ENCODE measurements at places on chromosomes 3 and 15. TPM values are rescaled to one million over a fixed set of nuclear protein-coding genes. Genes with fewer than 3 reads are reported as not detected.

Gene PRTG
- total RNA-seq = under 0.01 TPM

Gene SYNPR
- total RNA-seq = not detected

Gene CMTM7
- 5.1 TPM for total RNA-seq

Gene COX5A
- total RNA-seq = 75.4 TPM

Gene RNF111
- total RNA-seq = 18.1 TPM

Gene IL5RA
- total RNA-seq = not detected

Gene ZNF660
- total RNA-seq = 0.34 TPM
